Renal pelvis (tissue), 12 donors: ENCODE measurements at places on chromosomes 7 and 10. TPM values are rescaled to one million over a fixed set of nuclear protein-coding genes. Genes with fewer than 3 reads are reported as not detected.
A peak's percentile ranks its signal among the peaks of the same experiment; 100 is the strongest.

The GPR37 gene
- polyA plus RNA-seq = 1.1 TPM

The SPDYE8 gene
- 0.64 TPM for polyA plus RNA-seq

The GRID1 gene
- 1.7 TPM for polyA plus RNA-seq

The CADPS2 gene
- 48.0 TPM for polyA plus RNA-seq

The SMKR1 gene
- polyA plus RNA-seq = 3.5 TPM

The DIP2C gene
- polyA plus RNA-seq = 24.8 TPM

DNA sequence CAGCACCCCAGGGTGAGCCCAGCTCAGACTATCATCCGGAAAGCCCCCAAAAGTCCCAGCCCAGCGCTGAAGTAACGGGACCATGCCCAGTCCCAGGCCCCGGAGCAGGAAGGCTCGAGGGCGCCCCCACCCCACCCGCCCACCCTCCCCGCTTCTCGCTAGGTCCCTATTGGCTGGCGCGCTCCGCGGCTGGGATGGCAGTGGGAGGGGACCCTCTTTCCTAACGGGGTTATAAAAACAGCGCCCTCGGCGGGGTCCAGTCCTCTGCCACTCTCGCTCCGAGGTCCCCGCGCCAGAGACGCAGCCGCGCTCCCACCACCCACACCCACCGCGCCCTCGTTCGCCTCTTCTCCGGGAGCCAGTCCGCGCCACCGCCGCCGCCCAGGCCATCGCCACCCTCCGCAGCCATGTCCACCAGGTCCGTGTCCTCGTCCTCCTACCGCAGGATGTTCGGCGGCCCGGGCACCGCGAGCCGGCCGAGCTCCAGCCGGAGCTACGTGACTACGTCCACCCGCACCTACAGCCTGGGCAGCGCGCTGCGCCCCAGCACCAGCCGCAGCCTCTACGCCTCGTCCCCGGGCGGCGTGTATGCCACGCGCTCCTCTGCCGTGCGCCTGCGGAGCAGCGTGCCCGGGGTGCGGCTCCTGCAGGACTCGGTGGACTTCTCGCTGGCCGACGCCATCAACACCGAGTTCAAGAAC lies 1.1 kb downstream of the VIM start:
- DNase-seq = peak; percentile 88

GRCh38 chr7:28336806-28337205 lies 75.5 kb upstream of the CREB5 start:
- no peak for DNase-seq

- DNase-seq = peak; percentile 85
Measured at GRCh38 chr7:151251689-151252560, 3.4 kb upstream of the SMARCD3 start.

DNA sequence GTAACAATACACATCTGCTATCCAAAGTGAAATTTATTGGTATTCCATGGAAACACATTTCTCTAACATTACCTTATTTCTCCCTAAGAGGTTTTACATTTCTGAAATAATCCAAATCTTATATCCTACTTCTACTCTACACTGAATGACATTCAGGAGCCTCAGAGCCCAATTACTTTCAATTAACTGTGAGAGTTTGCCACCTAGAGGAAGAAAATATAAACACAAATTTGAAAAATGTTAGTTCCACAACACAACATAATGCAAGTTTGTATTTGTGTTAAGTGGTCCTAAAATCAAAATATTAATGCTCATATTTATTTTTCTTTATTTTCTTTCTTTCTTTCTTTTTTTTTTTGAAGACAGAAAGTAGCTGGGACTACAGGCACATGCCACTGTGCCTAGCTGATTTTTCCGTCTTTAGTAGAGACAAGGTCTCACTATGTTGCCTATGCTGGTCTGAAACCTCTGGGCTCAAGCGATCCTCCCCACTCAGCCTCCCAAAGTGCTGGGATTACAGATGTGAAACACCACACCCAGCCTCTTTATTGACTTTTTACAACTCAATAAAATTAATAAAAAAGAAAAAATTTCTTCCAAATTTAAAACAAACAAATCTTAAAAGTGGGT lies 46.0 kb downstream of the ATAD1 start:
- peak; percentile 22 for DNase-seq

DNA sequence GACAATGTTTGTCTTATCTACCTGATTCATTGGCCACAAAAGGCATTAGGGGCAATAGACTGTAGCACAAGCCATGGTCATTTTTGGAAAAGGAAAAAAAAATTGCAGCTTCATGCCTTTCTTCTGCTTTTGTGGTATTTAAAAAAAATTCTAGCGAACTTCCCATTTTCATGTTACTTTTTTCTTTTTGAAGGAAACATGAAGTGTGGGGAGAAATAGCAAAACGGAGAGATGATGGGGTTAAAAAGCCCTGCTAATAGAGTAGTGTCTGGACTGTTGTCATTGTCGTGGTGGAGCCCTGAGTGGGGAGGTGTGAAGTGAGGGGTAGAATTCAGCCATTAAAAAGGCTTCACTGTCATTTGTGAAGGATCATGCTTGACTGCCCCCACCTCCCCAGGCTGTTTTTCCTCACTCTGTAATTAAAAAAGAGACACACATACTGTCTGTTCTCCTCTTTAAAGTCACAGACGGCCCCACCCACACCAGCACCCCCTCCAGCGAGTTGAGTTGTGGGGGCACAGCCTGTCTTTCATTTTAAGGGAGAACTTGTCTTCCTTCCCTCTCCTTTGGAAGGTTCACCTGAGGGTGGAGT lies 272.4 kb downstream of the CREB5 start:
- no peak for DNase-seq

DNA sequence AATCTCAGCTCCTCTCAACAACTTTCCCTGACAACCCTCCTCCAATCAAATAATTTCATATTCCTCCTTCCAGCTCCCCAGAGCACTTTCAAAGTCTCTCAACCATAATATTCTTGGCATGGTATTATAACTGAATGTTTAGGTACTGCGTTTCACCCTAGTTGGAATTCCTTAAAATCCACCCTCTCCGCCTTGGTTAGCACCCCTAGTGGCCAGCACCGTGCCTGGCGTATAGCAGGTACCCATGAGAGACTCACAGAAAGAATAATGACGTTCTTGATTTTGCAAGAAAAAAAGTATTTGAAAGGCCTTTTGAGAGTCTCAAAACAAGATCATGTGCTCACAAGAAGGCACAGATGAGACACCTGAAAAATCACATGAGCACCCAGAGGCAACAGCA lies 50.9 kb downstream of the GLI3 start:
- DNase-seq = no peak

DNA sequence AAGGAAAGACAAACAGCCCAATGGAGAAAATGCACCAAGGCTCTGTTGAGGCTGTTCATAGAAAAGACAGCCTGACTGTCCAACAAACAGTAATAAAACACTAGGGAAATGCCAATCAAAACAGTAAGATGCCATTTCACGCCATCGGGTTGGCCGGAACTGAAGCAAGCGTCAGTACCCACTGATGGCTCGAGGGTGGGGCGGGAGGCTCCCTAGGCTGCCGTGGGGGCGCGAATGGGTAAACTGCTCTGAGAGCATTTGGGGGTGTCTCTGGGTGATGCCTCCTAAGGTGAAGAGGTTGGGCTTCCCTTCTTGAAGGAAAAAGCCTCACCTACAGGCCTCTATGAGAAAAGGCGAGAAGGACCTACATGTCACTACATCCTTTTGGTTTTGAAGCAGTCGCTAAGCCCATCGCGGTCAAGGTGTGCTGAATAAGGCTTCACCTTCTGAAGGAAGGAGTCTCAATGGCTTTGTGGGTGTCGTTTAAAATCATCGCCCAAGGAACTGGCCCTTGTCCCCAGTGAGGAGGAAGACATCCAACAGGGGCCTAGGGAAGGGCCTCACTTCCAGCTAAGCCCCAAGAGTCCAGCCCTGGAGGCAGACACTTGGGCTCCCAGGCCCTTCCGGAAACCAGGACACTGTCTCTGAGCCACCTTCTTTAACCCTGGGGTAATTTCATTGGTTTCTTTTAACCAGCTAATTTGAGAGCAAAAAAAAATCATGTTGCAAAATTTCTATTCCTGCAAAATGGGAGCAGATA lies 98.5 kb upstream of the PPP2R2D start:
- DNase-seq = no peak

GRCh38 chr7:119232091-119232490 lies 1007.6 kb downstream of the ANKRD7 start:
- no peak for DNase-seq

DNA sequence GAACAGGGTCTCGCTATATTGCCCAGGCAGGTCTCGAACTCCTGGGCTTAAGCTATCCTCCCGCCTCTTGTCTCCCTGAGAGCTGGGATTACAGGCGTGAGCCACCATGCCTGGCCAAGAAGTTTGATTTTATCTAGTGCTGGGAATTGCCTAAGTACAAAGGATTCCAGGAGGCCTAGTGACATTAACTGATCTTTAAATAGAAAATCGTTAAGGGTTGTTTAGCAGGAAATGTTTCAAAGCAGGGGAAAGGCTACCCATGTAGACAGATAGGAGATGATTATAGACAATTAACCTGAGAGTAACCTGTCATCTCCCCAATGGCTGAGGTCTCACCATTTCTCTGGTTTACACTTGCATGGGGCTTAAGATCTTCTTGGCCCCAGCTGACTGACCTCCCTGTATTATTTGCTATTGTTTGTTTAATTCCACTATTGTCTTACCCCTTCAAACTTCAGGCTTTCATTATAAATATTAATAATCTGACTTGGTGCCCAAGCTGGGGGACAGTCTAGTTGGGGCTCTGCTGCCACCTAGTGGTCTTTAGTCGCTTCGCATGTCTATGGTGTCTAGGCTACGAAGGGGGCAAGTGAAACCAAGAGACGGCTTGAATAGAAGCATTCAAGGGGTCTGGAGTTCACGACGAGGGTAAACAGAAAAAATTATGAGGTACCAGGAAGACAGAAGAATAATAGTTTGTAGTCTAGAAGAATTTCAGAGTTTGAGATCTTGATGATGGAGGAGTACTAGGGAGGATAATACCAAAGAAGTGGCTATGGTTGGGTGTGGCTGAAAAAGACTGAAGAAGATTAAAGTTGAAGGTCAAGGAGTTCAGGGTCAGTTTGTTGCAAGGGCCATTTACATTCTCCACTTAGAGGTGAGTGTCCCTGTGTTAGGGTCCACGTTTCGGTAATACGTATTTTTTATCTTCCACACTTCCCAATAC lies 40.4 kb upstream of the BPGM start:
- peak; percentile 51 for DNase-seq

- no peak for DNase-seq
Measured at GRCh38 chr7:5681979-5682546, 99.4 kb downstream of the RNF216 start.

GRCh38 chr10:102646610-102647442 lies 2.5 kb downstream of the TRIM8 start:
- no peak for DNase-seq

GRCh38 chr10:91077549-91078071 lies 142.9 kb upstream of the PCGF5 start:
- DNase-seq = no peak

GRCh38 chr7:25194036-25194435 lies 34.2 kb downstream of the NPVF start:
- DNase-seq = no peak
